GDM1 (cell line): ENCODE measurements at places on chromosomes 6 and 20.

- DNase-seq = no peak
Measured at GRCh38 chr6:14393910-14394309, 276.3 kb downstream of the CD83 start.

DNA sequence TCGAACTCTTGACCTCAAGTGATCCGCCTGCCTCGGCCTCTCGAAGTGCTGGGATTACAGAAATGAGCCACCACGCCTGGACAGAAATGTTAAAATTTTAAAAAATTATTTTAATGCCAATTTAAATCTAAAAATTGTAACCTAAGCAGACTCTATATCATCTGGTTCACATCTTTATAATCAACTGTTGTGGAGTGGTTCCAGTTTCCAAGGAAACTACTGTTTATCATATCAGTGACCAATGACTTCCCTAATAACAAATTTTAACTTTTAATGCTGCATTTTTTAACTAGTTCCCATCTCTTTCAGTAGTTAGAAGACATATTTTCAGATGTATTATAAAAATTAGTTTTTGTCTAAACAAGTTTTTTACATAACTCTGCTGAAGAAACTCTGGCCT is 5.2 kb upstream of the BTN3A2 start:
- DNase-seq = no peak

DNA sequence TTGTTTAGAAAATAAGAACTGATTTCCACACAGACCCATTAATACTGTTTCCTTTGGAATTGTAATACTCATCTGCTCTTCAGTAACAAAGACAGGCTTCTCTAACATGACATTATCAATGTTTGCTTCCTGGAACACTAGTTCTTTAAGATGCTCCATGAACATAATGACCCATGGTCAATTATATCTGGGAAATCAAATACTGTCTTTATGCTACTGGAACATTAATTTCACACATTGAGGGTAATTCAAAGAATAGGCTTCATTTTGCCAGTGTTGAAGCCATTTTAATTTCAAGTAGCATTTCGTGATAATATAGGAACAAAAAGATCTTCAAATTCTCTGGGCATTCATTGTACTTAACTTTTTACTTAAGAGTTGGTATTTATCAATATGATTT is 80.9 kb downstream of the OPN5 start:
- no peak for DNase-seq

GRCh38 chr6:21531393-21531792 is 62.2 kb upstream of the SOX4 start:
- DNase-seq = no peak

DNA sequence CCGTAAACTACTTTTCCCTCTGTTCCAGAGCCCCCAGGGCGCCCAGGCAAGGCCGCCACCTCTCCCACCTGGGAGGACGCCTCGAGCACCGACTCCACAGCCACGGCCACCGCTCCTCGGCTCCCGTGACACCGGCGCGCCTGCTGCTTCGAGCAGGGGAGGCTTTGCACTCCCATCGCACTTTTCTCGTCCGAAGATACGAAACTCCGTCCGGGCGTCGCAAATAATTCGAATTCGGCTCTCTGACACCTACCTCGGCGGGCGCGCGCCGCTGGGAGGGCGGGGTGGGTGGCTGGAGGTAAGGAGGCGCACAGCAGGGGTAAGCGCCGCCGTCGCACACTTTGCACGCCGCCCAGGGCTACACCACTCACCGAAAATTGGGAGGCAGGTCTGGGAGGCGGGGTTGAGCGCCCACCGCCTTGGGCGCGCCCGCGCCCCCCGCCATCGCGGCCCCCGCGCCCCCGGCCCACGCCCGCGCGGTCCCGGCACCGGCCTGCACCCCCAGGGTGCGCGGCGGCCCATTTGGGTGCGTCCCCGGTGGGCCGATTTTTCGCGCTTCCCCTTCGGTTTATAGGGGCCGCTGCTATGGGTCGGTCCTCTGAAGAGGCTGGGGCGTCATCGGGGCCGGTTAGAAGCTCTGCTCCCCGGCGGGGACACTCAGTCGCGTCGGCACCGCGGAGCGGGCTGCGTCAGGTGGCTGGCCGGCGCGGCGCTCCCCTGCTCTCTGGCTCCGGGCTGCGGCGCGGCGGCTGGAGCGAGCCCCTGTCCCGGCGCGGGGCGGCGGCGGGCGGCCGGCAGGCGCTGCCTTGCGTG is 36.2 kb downstream of the GNAS start:
- DNase-seq = peak; percentile 62

DNA sequence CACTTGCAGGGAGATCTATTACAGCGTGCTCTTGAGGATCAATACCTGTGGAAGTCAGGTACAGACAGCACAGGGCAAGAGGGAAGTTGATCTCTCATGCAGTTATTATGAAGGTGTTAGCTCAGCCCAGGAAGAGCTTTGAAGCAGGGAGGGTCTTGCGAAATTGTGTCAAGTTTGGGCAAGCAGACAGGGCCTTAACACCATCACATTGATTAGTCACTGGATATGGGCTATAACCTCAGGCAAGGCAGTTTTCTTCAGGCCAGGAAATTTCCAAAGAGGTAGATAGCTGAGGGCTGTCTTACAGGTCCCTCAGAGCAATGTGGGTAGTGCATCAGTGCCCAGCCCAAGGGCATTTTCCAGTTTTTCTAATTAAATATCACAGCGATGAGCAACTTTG is 643.8 kb downstream of the DHX35 start:
- no peak for DNase-seq

GRCh38 chr20:19071446-19071725 is 141.1 kb upstream of the SLC24A3 start:
- DNase-seq = no peak

DNA sequence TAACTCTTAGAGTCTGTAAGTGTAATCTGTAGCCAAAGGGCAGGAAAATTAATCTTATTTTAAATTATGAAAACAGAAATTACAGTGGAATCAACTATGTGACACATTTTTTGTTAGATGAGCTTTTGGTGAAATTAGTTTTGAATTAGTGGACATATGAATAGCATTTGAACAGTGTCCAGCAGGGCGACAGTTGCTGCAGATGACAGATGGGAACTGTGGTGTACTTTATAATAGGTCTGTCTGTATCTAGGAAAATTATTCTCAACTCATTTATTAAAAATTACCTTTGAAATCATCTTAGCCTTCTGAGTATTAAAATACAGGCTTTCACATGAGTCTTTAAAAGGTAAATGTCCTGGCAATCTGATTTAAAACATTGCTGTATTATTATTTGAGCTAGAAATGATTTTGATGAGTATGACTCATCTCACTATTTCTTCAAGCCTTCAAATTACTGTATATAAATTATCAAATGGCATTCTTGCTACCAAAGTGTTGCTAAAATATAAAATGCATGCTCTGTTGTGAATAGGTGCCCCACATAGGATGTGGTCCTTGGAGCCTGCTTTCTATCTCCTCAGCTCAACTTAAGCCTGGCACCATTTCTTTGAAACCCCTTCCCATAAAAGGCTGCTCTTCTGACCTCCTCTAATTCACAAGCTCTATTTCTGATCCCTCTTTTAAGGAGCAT is 150.4 kb downstream of the C6orf58 start:
- no peak for DNase-seq

DNA sequence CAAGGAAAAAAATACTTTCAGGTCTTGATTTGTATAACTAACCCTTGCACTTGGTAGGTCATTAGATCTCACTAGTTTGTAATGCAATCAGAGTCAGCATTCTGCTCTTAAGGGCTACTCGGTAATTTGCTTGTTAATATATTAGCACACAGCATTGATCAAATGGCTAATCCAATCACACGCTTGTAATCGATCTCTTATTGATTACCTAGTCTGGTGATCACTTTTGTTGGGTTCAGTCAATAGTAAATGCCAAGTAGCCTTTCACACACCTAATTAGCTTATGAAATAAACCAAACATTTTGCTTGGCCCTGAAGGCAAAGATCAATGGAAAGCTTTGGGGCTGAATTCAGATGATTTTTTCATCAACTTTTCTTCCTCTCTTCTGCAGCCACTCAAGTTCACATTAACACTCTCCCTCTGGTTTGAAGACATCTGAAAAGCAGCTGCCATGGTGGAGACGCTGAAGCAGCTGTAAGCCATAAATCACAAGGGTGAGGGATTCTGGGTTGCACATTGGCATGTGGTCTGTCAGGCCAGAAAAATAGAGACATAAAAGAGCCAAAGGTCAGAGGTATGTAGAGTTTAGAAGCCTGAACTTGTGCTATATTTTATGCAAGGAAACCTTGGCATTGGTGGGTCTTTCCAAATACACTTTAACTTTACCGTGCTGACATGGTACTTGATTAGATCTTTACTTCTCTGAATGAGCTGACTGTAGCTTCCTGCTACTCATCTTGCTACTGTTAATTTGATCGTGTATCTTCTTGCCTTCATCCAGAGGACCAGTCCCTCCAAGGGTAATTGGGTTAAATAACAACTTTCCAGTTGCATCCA is 234.4 kb downstream of the SIM1 start:
- no peak for DNase-seq

- no peak for DNase-seq
Measured at GRCh38 chr6:7568021-7568420, 22.0 kb upstream of the SNRNP48 start.

DNA sequence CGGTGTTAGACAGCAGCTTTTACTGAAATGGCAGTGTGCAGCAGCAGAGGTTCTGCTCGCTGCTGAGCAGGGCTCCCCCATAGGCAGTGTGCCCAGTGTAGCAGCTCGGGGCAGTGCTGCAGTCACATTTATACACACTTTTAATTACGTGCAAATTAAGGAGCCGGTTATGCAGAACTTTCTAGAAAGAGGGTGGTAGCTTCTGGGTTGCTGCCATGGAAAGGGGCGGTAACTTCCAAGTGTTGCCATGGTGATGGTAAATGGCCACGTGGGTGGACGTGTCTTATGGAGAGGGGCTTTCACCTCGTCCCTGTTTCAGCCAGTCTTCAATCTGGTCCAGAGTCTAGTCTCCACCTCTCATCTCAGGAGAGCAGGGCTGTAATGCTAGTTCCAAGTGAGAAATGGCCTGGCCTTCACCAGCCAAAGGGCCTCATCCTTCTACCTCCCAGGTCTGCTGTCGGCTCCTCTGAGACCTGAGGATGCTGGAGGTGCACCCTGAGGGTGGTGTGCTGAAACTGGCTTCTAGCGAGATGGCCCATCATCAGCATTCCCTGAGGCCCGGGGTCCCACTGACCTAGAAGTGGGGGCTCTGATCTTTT is 180.5 kb upstream of the PMEPA1 start:
- DNase-seq = no peak

- DNase-seq = no peak
Measured at GRCh38 chr6:149334682-149335160, 17.2 kb downstream of the TAB2 start.

DNA sequence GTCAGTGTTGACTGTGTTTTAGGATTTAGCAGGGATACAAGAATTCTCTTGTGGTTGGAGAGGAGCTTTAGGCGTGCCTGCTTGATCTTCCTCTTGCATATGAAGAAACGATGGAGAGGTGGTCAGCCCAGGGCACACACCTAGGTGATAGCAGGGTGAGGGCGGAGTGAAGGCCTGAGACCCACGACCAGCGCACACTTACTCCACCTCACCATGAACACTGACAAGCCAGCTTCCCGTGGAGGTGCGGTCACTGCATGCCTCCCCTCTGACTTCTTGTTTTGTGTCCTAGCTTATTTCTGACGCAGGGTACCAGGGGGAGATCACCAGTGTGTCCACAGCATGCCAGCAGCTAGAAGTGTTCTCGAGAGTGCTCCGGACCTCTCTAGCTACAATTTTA is 8.1 kb downstream of the NELFCD start:
- DNase-seq = no peak

DNA sequence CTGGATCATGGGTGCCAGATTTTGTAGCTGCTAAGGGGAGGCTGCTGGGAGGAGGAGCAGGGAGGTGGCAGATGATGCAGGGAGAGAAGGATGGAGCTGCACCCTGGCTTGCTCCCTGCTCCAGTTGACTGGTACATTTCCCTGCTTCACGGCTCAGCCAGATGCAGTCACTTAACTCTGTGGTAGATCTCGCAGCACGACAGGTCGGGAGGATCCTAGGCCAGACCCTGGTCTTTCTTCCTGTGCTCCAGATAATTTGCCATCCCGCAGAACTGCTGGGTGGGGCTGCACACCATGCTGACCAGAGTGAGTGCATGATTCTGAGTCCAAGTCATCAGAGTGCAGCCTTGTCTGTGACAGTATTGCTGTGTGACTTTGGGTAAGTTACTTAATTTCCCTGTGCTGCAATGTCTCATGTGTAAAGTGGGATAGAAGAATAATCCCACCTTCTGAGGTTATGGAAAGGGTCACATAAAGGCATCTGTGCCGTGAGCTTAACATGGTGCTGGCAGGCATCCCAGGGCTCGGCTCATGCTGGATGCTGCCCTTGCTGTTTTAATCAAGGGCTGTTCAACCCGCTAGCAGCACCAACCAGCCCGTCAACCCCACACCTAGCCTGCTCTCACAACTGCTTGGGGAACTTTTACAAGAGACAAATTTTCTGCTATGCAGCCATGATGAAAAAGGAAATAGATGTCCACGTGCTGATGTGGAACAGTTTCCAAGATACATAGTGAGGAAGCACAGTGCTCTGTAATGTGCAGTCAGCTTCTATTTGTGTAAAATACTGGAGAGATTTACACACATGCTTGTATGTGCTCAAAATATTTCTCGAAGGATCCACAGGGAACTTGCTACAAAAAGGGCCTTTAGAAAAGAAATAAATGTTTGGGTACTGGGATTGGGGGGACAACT is 257.9 kb downstream of the CDH26 start:
- DNase-seq = no peak

DNA sequence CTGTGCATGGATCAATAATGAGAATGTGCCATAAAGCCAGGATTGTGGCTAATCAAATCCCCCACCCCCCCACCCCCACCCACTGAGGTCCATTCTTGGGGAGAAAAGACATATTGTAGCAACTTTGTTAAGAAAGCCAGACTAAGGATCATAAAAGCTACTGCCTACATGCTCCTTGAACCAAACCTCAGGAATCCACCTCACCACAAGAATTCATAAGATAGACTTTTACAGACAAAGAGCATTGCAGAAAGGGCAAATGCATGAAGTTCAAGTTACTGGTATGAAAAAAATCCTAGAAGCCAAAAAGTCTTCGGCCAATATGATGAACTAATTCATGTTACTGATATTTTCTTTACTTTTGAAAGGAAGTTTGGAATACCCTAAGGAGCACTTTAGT is 187.9 kb upstream of the ARID1B start:
- no peak for DNase-seq

DNA sequence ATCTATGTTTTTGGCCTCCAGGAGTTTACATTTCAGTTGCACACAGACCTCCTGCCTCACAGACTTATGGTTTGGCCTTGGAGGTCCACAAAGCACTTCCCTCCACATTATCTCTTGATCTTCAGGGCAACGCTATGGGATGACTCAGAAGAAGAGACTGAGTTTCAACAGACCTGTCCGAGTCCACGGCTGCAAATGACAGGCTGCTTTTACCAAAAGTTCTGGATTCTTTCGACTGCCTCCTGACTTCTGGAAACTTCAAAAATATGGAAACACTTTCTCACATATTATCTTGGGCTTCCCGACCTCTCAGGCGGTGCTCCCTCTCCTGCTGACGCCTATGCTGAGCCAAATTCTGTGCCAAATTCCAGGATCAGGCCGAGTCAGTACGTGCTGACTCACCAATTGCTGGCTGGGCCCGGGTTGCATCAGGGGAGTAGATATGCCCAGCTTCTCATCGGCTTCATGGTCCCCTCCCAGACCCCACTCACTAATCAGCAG is 190.2 kb downstream of the BMP7 start:
- DNase-seq = no peak
